8988T (cell line): ENCODE measurements at places on chromosomes 5 and 9.

DNA sequence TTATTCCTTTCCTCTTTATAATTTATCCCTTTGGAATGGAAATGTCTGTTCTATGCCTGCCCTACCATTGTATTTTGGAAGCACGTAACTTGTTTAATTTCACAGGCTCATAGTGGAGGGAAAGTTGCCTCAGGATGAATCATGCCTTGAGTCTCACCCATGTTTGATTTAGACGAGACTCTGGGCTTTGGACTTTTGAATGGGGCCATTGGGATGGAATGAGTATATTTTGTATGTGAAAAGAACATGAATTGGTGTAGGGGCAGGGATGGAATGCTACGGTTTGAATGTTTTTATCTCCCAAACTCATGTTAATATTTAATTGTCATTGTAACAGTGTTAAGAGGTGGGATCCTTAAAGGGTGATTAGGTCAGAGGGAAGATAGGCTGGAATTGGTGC, 10.3 kb downstream of the FBXW5 start:
- DNase-seq: no peak

- DNase-seq: no peak
Measured at GRCh38 chr9:21672761-21673160, 129.7 kb upstream of the MTAP start.

DNA sequence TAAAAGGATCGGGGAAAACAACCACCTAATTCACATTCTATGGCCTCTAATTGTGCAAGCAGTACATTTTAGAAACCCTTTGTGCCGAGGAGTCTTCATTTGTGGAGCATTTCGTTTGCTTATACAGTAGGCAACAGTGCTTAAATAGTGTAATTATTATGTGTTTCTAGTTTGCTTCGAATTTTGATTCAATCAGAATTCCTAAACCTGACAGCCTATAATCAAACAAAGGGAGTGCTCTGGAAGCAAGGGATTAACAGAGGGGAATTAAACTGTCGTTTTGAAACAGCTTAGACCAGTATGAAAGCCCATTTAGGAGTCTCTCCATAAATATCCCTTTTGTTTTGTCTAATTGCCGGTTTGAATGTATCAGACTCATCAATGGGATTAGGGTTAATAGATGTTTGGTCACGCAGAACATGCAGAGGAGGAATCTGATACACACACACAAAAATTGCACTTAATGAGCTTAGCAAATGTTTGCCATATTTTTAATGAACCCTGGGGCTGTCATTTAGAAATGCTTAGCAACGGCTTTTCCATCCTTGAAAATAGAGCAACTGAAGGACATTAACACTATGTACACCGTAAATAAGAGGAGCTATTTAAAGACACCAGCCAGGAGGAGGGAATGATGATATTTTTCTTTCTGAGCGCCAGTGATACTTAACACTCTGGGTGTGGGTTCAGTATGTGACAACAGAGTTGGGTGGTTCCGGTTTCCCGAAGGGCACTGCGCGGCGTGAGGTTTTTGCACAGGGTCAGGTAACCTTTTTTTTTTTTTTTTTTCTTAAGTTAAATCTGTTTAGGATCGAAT, 404.7 kb downstream of the TLE4 start:
- no peak for DNase-seq

GRCh38 chr9:124939944-124940343, 939 bp downstream of the GOLGA1 start:
- no peak for DNase-seq

- DNase-seq: peak; percentile 49
Measured at GRCh38 chr5:93620487-93621326, 37.7 kb downstream of the NR2F1 start.
